HTR-8/SVneo (cell line): ENCODE measurements at places on chromosomes 2 and 18.

GRCh38 chr2:31187166-31187565 is 30.1 kb downstream of the CAPN14 start:
- no peak for DNase-seq

- DNase-seq: no peak
Observed at GRCh38 chr2:195021711-195022507, 635.1 kb upstream of the SLC39A10 start.

GRCh38 chr2:30224151-30224550 is 7.2 kb upstream of the LBH start:
- DNase-seq: no peak

DNA sequence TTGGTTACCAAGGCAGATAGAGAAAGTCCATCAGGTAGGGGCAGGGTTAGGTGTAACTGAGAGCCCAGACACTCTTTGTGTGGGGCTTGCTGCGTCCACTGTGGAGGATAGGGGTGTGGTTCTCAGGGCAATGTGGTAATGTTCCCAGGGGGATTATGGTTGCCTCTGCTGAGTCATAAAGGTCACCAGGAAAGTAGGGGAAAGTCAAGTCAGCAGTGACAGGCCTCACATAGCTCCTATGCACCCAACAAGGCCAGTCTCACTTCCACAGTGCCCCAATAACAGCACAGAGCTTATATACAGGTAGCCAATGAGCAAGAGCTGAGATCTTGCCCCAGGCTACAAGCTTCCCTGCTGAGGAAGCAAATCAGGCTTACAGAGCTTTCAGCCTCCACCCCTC is 1438.0 kb upstream of the ZEB2 start:
- DNase-seq: no peak

- no peak for DNase-seq
Observed at GRCh38 chr2:145029081-145029480, 509.2 kb upstream of the ZEB2 start.

DNA sequence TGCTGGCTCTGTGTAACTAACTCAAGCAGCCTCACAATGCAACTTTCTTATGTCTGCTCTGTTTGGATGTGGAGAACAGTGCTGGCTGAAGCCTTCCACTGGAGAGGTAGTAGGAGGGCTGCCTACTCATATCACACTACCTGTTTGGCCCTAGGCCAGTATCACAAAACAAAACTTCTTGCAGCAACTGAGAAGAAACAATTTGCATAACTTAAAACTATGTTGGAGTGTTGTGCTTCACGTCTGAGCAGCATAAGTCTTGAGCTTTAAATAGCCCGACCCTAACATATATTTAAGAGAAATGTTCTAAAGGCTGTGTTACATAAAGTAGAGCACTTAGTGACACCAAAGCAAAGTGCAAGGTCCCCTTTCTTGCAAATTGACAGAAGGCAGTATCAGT is 204.9 kb upstream of the ACVR2A start:
- DNase-seq: no peak

- DNase-seq: no peak
Observed at GRCh38 chr18:48806551-48807261, 144.1 kb downstream of the SMAD7 start.

GRCh38 chr18:55650363-55650870 is 62.4 kb upstream of the TCF4 start:
- DNase-seq: no peak

- no peak for DNase-seq
Observed at GRCh38 chr2:86371527-86371926, 34.1 kb upstream of the REEP1 start.

GRCh38 chr2:127551221-127551930 is 15.9 kb downstream of the MYO7B start:
- DNase-seq: no peak
